ENCODE measurements at places on chromosomes 4 and X.
A peak's percentile ranks its signal among the peaks of the same experiment; 100 is the strongest.

DNA sequence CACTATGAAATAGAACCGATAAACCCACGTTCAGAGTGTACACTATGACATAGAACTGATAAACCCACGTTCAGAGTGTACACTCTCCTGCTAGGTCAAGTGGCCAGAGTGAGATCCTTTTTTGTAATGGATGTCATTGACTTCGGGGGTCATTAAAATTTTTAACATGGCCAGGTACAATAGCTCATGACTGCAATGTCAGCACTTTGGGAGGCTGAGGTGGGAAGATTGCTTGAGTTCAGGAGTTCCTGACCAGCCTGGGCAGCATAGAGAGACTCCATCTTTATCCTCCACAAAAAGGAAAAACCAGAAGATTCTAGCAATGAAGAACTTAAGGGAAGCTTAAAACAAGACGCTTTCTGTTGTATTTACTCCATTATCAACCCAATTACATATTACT is 439.7 kb upstream of the FRG1 start:
- no peak for DNase-seq

GRCh38 chr4:168618577-168619265 is 121.9 kb downstream of the PALLD start:
- no peak for DNase-seq

- no peak for DNase-seq
Measured at GRCh38 chr4:87399954-87400353, 9.0 kb upstream of the HSD17B11 start.

GRCh38 chr4:3471886-3472285 is 8.8 kb downstream of the DOK7 start:
- DNase-seq = no peak

- peak; percentile 87 for DNase-seq
Measured at GRCh38 chrX:119228512-119229252, 7.4 kb upstream of the PGRMC1 start.

GRCh38 chr4:21469438-21470300 is 478.9 kb downstream of the KCNIP4 start:
- DNase-seq = peak; percentile 21

DNA sequence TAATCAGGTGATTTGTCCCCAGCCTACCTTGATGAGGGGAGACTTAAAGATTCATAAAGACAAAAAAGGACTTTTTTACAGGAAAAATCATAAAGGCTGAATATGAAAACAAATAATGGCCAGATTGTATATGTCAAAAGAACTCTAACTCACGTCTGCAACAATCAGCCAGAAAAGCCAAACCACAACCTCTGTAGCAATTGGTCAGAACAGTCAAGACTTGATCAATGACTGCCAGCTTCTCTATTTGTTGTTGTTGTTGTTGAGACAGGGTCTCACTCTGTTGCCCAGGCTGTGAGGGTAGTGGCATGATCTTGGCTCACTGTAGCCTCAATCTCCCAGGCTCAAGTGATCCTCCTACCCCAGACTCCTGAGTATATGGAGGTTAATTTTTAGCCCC is 35.9 kb upstream of the PPA2 start:
- no peak for DNase-seq

DNA sequence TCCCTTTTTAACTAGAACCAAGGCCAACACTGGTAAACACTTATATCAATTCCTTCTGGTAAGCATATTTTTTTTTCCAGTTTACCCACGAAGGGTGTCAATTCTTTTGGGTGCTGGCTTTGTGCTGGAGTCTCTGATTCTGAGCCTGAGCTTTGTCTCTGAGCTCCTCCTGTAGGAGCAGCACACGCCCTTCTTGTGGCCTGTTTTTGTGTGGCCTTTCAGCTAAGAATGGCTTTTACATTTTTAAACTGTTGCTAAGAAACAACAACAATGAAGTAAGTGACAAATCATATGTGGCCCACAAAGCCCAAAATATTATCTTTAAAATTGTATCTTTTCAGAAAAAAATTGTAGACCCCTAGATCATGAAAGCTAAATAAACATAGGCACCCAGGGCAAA is 98.0 kb upstream of the TBC1D9 start:
- no peak for DNase-seq

DNA sequence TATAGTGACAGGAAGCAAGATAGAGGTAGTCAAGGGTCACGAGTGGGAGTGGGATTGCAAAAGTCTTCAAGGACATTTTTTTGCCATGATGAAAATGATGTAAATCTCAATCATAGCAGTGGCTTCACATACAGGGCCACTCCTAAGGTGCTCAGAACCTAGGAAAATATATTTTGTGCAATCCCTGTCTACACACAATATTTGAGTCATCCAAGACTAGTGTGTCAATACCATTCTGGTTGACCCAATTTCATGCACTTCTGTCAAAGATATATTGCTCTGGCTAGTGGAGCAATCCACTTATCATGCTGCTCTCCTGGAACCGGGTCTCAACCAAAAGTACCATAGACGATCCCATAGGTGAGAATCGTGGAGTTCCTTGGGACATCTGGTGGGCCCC is 24.2 kb upstream of the XPNPEP2 start:
- no peak for DNase-seq

DNA sequence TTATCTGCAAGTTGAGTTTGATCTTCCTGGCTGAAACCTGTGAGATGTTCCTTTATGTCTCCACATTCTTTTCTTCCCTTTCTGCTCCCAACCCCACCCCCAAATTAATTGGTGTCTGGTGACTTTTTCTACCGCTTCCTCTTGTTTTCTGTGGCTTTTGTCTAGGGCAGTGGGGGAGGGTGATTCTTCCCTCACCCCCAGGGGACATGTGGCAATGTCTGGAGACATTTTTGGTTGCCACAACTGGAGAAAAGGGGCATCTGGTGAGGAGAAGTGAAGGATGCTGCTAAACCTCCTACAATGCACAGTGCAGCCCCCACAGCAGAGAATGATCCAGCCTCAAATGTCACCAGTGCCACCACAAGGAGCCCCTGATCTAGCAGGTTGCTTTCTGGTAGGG is 152.9 kb downstream of the NHS start:
- no peak for DNase-seq

DNA sequence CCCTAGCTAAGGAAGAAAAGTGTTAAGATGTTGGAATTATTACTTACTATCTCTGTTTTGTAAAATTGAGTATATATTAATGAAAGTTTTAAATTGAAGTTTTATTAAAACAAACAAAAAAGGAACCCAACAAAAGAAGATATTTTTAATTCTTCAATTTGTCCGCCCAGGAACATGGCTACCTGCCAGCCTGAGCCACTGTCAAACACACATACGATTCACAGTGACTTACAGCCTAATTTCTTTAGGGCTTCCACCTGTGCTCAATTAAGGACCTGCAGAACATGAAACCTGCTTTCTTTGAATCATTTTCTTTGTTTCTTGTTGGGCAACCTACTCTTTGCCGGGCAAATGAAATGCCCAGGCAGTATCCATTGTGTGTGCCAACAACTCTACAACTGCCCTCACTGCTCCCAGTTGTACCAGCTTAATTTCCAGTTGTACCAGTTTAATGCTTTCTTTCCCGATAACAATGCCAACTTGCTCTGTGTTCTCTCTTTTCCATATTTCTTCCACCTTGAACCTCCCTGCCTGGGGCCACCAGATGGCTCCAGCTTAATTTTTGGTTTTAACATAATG is 181.7 kb downstream of the GBA3 start:
- DNase-seq = no peak

DNA sequence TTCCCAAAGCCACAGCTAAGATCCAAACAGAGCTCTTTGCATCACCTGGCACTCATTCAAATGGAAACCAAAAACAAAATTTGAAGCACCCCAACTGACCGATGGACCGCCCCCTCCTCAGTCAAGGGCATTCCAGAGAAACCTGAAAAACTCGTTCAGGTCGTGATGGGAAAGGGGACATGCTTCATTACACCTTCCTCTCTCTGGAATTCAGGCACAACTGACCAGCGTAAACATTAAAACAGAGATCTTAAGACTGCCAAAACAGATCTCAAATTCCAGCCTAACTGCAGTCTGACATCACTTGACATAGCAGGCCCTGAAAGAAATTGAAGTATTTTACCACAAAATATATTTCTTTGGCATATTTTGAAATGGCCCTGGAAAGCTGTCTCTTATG is 28.5 kb downstream of the PTTG2 start:
- DNase-seq = no peak

GRCh38 chrX:108216919-108217571 is 125.5 kb downstream of the ATG4A start:
- DNase-seq = peak; percentile 91

GRCh38 chr4:166143227-166143626 is 270.2 kb downstream of the TLL1 start:
- DNase-seq = peak; percentile 38

DNA sequence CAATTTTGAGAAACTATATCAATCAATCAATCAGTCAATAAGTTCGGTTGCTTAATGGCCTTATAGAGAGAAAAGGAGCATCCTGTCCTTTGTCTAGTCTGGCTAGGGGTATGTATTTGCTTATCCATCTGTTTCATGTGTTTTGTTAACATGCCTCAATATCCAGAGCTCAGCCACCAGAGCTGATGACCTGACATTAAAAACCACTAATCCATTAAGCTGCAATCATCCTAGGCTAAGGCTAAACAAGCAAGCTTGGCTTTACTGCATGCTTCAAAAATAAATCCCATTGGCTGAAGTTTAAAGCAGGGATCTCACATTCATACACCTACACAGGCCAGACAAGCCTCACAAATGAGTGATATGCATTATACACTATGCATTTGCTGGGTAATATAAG is 139.7 kb downstream of the INPP4B start:
- no peak for DNase-seq

DNA sequence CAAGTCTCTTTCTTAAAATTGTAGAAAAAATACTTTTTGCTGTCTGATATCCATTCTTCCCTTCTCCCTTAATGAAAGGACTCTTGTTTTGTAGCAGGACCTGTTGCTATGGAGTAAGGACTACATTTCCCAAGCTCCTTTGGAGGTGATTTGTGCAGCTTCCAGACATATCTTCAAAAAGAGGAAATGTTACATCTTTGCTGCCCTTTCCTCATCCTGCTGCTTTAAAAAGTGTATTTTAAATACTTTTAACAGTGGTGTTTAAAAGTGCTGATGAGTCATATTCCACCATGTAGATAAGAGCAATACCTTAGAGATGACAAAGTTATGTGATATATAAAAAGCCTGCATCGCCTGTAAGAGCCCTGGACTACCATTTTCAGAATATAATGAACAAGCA is 98.7 kb downstream of the CFAP299 start:
- peak; percentile 85 for DNase-seq

DNA sequence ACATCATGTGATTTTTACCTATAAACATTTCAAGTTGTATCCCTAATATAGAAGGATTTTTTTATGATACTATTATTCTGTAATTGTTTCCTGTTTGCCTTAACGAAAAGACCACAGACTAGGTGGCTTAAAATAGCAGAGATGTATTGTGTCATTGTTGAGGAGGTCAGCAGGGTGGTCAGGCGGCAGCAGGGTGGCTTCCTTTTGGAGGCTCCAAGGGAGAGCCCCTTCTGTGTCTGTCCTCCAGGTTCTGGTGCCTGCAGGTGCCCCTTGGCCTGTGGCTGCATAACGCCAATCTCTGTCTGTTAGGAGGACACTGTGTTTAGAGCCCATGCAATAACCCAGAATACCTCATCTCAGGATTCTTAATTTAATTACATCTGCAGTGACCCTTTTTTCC is 118.1 kb downstream of the TBL1X start:
- no peak for DNase-seq

GRCh38 chr4:107843391-107843790 is 18.7 kb downstream of the SGMS2 start:
- no peak for DNase-seq

DNA sequence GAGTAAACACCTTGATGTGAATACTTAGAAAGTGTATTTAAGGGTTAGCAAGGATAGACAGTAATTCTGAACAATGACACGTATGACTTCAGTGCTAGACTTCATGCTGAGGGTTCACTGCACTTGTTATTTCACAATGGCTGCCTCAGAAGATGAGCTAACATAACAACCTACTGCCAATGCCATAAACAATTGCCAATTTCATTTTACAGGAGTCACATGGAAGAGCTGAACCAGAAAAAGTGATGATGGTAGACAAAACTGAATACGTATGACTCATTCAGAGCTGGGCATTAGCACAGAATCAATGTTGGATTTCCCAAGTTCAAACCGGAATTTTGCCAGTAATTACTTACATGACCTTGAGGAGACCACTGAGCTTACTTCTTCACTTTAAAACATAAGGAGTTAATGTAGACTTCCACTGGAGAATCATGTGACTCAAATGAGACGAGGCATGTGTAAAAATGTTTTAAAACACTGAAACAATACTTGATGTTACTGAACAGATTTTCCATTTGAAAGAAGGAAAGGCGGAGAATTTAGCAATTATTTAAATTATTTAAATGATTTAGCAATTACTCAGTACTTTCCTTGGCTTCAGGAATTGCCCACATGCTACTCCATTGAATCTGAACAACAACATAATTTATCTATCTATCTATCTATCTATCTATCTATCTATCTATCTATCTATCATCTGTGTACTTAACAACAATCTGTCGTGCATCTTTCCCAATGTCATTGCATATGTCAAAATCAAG is 868.5 kb upstream of the SLIT2 start:
- DNase-seq = peak; percentile 15

Data from amniotic epithelial cell (primary cell).